ENCODE measurements at places on chromosomes 7 and 10.

- DNase-seq, result no peak
Measured at GRCh38 chr10:106920538-106920937, 244.0 kb downstream of the SORCS1 start.

GRCh38 chr7:106238830-106239229 is 46.0 kb downstream of the NAMPT start:
- DNase-seq, result no peak

GRCh38 chr10:102542800-102543418 is 39.1 kb downstream of the SUFU start:
- peak; percentile 70 for DNase-seq

DNA sequence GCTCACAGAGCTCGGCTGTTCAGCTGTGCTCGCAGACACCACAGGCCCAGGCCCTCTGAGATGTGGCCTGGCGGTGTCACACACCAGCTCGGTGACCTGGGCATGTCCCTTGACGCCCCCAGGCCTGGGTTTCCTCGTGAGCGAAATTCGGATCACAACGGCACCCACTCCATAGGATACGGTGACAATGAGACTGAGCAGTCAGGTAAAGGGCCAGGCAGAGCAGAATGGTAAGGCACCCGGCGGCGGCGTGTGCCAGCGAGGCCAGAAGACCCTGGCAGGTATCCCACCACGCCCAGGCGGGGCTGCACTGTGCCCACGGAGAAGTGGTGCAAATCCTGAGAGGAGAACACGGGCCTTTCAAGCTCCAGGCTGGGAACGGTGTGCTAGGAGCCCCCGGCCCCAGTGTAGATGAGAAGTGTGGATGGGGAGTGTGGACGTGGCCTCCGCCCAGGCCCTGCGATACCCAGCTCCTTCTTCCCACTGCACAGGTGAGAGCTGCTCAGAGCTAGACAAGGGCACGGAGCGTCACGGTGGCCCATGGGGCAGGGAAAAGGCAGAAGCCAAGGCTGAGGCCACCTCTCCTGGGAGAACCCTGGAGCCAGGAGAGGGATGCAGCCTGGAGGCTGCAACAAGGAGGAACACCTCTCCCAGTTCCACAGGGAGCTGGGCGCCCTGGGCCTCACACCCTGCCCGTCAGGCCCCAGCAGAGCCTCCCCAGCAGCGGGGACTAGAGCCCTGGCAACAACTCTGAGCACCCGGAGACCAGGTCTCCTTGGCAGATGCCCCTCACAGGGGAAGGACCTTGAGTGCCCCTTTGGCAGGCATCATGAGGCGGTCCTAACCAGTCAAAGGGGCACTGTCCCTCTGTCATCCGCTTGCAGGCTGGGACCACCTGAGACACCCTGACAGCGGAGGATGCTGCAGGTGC is 219.1 kb downstream of the MAD1L1 start:
- DNase-seq, result no peak

DNA sequence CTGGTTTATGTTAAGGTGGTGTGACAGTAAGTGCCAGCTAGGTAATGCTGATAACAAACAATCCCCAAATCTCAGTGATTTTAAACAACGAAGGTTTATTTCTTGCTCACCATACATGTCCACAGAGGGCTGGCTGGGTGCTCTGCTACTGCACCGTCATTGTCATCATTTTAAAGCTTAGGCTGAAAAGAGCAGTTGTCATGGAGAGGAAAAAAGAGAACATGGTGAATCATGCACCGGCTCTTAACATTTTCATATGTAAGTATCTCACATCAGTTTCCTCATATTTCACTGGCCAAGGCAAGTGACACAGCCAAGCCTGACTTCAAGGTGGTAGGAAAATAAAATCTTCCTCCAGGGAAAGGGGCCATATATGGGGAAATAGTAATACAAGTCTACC is 746.9 kb downstream of the SORCS3 start:
- DNase-seq, result no peak

DNA sequence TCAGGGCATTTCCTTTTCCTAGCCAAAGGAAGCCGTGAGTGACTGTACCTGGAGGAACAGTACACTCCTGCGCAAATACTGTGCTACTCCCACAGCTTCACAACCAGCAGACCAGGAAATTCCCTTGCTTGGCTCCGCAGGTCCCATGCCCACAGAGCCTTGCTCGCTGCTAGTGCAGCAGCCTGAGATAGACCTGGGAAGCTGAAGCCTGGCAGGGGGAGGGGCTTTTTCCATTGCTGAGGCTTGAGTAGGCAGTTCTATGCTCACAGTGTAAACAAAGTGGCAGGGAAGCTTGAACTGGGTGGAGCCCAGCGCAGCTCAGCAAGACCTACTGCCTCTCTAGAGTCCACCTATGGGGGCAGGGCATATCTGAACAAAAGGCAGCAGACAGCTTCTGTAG is 291.2 kb downstream of the HGF start:
- no peak for DNase-seq
